Spinal cord (tissue), 10 donors: ENCODE measurements at places on chromosomes 16 and 17.

GRCh38 chr16:3089717-3090592, 9.1 kb downstream of the ZSCAN10 start:
- no peak for DNase-seq

DNA sequence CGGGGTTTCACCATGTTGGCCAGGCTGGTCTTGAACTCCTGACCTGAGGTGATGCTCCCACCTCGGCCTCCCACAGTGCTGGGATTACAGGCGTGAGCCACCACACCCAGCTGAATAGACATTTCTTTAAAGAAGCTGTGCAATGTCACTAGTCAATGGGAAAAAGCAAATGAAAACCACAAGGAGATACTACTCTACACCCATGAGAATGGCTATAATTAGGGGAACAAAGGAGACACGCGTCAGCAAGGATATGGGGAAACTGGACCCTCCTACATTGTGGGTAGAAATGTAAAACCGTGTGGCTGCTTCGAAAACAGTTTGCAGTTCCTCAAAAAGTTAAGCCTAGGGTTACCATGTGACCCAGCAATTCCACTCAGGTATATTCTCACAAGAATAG, 103.4 kb downstream of the VPS53 start:
- no peak for DNase-seq

- no peak for DNase-seq
Measured at GRCh38 chr16:49696414-49697101, 159.4 kb downstream of the ZNF423 start.

GRCh38 chr17:74369221-74369620, 1.9 kb downstream of the GPR142 start:
- DNase-seq: no peak

DNA sequence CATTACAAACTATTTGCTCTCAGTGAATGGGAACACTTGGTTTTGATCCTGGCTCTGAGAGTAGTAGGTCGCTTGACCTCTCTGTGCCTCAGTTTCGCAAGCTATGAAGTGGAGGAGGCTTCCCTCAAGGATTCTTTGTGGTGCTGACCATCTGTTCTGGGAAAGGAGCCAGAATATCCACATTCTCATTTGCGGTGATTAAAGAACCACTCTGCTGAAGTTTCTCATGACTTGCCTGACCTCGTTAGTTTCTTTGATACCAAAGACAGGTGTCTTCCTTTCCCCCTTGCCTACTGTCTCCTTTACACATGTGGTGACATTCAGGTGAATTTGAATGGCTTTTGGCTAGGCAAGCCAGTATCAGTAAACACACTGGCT, 116.0 kb downstream of the SNX29 start:
- DNase-seq: no peak

DNA sequence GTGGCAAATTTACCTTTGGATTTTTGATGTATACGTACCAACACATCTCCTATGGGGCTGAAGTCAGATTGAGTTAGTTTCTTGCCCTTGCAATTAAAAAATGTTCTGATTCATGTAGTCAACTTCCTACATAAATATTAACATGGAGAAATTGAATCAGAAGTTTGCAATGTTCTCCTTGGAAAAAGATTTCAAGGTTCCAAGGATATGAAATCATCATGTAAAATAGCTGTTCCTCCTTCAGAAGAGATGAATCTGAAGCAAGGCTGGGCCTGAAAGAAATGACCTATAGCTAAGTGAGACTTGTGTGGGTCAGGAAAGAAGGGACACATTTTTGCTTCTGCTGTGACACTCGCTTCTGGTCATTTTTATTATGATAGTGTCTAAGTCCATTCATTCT, 131.7 kb downstream of the RGS9 start:
- no peak for DNase-seq

GRCh38 chr16:30470170-30470512, 2.4 kb upstream of the ITGAL start:
- DNase-seq: no peak

- no peak for DNase-seq
Measured at GRCh38 chr16:3022208-3022683, 1.5 kb downstream of the HCFC1R1 start.

- DNase-seq: no peak
Measured at GRCh38 chr17:1050246-1050995, 53.5 kb downstream of the TIMM22 start.

- no peak for DNase-seq
Measured at GRCh38 chr17:13851889-13852288, 217.4 kb upstream of the COX10 start.

- no peak for DNase-seq
Measured at GRCh38 chr17:73588891-73589290, 55.4 kb downstream of the SDK2 start.

DNA sequence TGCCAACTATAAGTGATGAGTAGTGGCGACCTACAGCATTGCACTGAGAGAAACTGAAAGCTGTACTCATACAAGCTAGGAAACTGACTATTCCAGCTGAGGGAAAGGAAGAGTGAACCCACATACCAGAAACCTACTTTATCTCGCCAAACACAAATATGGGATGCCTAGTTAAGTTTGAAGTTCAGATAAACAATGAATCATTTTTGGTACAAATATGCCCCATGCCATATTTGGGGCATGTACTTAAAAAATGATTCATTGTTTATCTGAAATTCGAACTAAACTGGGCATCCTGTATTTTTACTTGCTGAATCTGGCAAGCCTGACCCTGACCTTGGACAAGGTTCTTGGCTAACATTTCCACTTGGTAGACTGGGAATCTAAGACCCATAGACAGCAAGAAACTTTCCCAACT, 527.8 kb upstream of the PSMD7 start:
- DNase-seq: no peak

DNA sequence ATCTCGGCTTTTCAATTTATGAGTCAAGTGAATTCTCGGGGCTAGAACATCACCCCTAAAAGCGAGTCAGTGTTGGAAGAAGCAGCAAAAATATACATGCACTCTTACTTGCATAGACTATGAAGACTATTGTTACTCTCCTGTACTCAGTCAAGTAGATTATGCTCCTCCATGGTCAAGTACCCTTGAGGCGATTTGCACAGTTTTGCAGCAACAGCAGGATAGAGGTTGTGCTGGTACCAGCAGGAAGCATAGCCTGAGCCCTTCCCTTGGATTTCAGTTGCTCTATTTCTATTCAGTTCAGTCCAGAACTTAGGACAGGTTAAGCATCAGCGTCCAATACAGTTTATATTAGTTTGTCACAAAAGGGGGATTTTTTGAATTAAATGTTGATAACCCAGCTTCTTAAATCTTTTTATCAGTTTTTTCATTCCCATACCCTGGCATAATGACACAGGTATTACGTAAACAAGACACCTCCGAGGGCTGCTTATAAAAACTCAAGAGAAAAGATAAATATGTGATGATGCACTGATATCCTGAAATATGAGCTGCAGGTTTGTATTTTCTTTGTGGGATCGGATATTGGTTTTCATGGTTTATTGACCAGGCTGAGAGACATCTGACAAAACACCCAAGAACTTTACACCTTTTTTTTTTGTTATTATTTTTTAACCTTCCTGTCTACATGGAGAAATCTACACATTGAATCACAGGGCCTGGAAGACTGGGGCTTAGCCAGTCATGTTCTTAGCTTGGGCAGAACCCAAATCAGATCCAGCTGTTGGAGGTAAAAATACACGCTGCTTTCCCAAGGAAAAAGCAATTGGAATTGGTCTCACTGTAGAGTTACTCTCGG, 144.1 kb downstream of the PITPNC1 start:
- no peak for DNase-seq

- DNase-seq: no peak
Measured at GRCh38 chr16:66798161-66798560, 3.2 kb downstream of the TERB1 start.

- peak; percentile 58 for DNase-seq
Measured at GRCh38 chr17:77727037-77727615, 231.4 kb upstream of the TNRC6C start.

DNA sequence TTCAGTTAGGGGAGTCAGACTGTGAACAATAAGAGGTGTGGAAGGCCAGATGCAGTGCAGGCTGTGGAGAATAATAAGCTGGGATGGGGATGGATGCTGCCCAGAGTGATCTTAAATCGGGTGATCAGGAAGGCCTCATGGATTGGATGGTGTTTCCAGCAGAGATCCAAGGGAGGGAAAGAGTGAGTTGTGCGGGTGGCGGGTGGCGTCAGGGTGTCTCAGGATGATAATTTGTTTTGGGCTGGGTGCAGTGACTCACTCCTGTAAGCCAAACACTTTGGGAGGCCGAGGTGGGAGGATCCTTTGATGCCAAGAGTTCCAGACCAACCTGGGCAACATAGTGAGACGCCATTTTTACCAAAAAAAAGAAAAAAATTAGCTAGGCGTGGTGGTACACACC, 7.9 kb downstream of the CLUAP1 start:
- no peak for DNase-seq

- no peak for DNase-seq
Measured at GRCh38 chr17:45441526-45442310, 9.0 kb upstream of the ARHGAP27 start.

DNA sequence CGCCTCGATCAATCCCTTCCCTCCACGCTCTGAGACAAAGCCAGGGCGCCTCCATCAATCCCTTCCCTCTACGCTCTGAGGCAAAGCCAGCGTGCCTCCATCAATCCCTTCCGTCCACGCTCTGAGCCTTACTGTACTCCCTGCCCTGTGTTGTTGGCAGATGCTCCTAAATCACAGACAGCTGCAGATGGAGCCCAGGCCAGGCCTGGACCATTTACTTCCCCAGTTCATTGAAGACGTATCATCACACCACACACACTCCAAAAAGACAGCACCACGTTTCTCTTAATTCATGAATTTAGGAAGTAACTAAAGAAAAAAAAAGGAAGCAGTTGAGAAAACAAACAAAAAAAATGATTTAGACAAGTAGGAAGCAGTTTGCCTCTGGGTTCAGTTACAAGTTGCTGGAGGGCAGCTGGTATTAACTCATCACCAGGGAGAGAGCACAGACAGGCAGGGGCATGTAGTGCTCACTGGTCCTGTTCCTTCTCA, 7.4 kb upstream of the CD300LD start:
- peak; percentile 82 for DNase-seq

GRCh38 chr16:16909126-16909525, 530.2 kb downstream of the NPIPA7 start:
- DNase-seq: no peak

- DNase-seq: peak; percentile 39
Measured at GRCh38 chr17:17783116-17783824, 53.5 kb downstream of the SREBF1 start.

- DNase-seq: no peak
Measured at GRCh38 chr17:68461589-68461988, 4.3 kb upstream of the WIPI1 start.

DNA sequence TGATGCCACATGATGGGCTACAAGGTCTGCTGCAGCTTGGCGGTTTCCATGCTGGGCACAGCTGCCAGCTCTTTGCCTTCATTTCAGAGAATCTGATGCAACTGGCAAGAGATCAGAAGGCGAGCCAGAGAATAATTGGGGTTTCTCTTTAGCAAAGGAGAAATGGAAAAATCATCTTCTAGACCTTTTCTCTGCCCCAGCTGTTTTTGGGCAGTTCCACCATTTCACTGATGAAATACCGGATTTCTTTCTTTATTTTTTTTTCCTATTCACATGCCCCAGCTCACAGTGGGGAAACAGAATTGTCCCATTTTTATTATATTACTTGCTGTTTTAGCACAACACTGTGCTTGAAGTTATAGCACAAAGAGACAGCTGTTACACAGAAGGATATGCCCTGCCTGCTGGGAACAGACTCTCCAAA, 439.3 kb upstream of the GOT2 start:
- peak; percentile 45 for DNase-seq

DNA sequence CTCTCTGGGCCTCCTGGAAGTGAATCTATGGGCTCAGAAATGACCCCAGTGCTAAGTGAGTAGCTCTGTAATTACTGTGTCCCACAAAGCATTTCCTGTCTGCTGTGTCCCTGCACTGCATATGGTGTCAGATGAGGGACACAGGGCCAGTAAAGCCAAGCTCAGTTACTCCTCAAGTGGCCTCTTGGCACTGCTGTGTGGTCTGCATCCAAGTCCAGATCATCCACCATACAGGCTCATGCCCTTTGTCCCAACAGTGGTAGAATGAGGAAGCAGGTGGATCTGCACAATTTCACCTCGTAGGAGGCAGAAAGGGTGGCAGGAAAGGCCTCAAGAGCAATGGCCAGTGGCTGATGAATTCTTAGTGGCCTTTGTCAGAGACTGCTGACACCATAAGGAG, 146.8 kb downstream of the SOX9 start:
- no peak for DNase-seq

- DNase-seq: no peak
Measured at GRCh38 chr17:76715496-76715830, 4.7 kb upstream of the MXRA7 start.

GRCh38 chr16:15434079-15434424, 336 bp upstream of the BMERB1 start:
- no peak for DNase-seq

DNA sequence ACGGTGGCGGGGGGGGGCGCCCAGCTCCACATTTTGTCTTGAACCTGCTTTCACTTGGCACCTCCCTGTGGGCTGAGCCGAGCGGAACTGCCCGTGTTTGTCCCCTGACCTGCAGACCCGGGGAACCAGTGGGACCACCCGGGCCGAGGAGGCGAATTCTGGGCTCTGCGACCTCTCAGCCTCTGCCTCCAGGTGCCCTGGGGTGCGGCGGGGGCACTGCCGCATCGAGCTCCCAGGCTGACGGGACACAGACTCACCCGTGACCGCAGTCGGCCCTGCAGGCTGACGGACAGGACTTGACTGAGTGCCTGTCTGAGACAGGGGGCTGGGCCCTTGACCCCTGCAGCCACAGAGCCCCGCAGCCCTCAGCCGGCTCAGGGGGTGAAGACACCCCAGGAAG, 11.1 kb upstream of the C1QTNF8 start:
- no peak for DNase-seq

DNA sequence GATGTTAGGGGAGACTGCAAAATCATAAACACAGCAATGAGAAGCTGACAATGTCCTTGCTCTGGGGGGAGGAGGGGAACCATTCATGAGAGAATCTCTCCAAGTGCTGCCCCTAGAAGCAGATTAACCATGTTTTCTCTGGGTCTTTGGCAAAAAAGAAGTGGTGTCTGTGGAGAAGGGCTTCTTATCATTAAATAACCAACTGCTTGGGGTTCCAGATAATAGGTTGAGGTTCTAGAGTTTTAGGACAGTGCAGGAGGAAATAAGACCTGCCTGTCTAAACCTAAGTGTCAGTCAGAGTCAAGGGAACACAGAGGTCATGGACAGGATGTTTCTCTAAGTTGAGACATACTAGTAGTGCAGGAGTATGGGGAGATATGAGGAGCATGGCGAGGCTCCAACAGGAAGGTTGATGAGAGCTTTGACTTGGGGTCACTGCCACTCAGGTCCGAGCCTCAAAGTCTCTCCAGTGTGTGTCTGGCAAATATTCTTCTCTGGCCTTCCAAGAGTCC, 5.1 kb upstream of the ANKS4B start:
- DNase-seq: no peak

- DNase-seq: no peak
Measured at GRCh38 chr16:57475711-57476339, 10.5 kb downstream of the DOK4 start.
